ENCODE measurements at places on chromosomes 6 and 20.

GRCh38 chr20:35511814-35512420, 17.5 kb downstream of the C20orf173 start:
- DNase-seq = no peak

DNA sequence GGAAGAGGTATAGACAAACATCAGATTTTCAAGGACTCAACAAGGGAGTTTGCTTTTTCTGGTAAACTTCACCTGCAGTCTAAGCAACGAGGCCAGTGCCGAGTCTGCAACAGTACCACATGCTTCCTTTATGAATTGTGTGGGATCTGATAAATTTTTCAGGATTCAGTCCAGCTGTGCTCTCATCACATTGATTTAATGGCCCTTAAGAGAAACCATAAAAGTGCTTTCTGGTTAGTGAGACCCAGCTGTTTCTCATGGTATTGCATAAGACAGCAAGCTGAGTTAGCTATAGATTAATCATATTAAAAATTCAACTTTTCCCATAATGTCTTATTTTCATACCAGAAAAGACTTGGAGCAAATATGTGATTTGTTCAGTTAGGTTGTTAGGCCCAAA, 291.4 kb downstream of the CENPW start:
- DNase-seq = peak; percentile 35

- no peak for DNase-seq
Observed at GRCh38 chr20:41398408-41398807, 31.8 kb upstream of the EMILIN3 start.

- DNase-seq = no peak
Observed at GRCh38 chr6:137423451-137424168, 70.6 kb downstream of the OLIG3 start.

- DNase-seq = peak; percentile 80
Observed at GRCh38 chr6:39402239-39402751, 79.8 kb upstream of the KCNK16 start.

DNA sequence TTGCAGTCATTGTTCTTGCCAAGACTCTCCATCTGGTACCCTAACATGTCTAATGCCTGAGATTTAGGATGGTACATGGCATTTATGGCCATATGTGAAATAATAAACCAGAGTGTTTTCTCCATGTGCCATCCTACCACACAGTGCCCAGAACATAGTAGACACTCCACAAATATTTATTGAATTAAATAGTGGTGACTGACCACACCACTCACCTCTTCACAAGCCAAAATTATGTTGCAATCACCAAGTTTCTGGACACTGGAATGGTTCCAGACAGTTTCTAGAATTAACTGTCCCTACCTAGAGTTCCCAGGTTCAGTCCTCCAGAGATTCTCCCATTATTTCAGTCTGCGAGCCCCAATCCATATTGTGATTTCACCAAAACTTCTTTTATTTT, 427.3 kb downstream of the KIF16B start:
- DNase-seq = no peak

- DNase-seq = no peak
Observed at GRCh38 chr6:47438481-47439347, 38.9 kb upstream of the CD2AP start.

DNA sequence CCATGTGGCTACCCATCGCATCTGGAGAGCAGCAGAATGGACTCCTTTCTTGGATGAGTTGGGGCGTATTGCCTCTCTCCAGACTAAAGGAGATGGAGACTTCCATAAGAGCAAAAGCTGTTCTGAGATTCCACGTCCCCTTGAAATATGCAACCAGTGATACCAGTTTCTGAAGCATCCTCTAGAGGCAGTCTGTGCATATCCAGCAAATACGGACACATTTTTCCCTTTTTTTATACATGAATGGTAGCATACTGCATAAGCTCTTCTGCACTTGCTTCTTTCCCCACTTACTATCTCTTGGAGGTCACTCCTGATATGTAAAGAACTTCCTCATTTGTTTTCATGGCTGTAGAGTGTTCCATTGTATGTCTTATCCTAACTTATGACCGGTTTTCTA, 34.6 kb downstream of the TAF8 start:
- DNase-seq = no peak
